ENCODE measurements at places on chromosomes 7 and 10.
A peak's percentile ranks its signal among the peaks of the same experiment; 100 is the strongest.

- no peak for DNase-seq
Measured at GRCh38 chr7:46449743-46450142, 528.7 kb upstream of the IGFBP3 start.

DNA sequence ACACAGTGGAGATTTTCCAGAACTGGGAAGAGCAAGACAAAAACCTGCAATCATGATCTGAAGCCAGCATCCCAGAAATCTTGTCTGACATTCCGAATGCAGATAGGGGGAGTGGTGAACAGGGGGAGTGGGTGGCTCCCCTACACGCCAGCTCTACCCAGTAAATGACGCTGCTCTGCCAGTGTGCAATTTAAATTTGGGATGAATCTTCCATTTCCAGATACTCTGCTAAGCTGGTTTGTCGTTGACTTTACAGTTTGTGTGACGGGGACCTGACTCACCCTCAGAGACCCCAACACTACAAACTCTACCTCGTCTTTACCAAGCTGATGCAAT lies 68.7 kb upstream of the CAMK2B start:
- no peak for DNase-seq

- no peak for DNase-seq
Measured at GRCh38 chr10:114482480-114483304, 78.4 kb upstream of the AFAP1L2 start.

GRCh38 chr10:75606203-75606779 lies 174.9 kb downstream of the LRMDA start:
- no peak for DNase-seq

- peak; percentile 50 for DNase-seq
Measured at GRCh38 chr10:63633677-63634487, 112.7 kb downstream of the REEP3 start.

DNA sequence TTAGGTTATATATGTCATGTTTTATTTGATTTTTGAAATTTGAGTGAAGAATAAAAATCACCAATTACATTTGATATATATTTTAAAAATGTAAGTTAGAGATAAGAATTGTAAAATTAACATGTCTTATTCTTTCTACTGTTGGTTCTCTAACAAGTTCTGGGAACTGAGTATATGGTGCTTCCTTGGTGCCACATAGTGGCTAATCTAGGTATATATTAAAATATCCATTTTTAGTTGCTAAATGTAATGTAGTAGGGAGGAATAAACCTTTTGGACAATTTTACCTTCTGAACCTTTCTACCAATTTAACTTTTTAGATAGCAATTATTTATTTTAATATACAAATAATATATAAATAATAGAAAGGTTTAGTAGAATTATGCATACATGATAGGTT lies 17.5 kb downstream of the CFAP69 start:
- peak; percentile 47 for DNase-seq

DNA sequence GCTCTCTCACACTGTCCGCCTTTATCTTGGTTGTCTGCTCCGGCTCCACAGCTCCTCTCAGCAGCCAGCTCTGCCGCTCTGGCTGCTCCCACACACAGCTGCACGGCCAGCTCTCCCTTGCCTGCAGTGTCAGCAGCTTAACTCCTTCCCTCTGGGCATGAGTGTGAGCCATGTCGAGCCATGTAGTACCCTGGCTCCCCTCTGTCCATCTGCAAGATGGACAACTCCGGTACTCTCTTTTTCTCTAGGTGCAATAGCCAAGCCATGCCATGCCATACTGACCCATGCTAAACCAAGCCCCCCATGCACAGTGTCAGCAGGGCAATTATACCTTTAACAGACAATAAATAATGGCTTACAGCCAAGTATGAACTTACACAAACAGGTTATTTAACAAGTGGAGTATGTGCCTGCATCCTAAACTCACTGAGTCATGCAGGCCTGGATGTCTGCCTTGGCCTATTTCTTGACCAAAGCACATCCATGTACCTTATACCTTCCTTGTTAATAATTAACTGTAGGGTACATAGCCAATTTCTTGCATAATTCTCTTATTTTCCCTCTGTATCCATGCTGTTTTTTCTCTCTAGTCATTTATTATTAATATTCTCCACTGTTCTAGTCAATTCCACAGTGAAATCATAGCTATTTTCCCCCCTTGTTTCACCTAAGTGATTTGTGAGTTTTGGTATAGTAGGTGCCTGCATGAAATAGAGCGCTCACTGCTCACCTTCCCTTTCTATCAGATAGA lies 170.9 kb downstream of the CDK14 start:
- peak; percentile 37 for DNase-seq

GRCh38 chr7:98753176-98753575 lies 116.6 kb downstream of the TMEM130 start:
- no peak for DNase-seq

DNA sequence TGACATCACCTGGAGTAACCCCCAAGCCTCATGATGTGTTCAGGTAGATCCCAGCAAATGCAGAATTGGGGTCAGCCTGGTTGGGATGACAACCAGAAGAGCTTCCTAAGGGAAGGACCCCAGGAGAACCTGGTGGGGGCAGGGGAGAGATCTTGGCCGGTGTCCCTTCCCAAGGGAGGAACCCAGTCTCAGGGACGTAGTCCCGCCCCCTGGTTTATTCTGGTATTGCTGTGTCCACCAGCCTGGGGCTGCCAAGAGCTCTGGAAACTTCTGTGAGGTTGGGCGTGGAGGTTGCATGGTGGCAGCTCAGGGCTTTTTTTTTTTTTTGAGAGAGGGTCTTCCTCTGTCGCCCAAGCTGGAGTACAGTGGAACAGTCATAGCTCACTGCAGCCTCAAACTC lies 19.4 kb downstream of the GTF2IRD1 start:
- no peak for DNase-seq

All from fibroblast of upper back skin (primary cell).